ENCODE measurements at places on chromosomes 4 and X.

- DNase-seq: no peak
These were observed 37.3 kb upstream of the GK2 start for GRCh38 chr4:79445371-79445781.

- no peak for DNase-seq
These were observed 29.9 kb downstream of the FGFRL1 start for GRCh38 chr4:1041147-1041935.

- DNase-seq: no peak
These were observed 89.7 kb downstream of the LRP2BP start for GRCh38 chr4:185305979-185306442.

- no peak for DNase-seq
These were observed 10.5 kb downstream of the LGI2 start for GRCh38 chr4:25020236-25020635.

DNA sequence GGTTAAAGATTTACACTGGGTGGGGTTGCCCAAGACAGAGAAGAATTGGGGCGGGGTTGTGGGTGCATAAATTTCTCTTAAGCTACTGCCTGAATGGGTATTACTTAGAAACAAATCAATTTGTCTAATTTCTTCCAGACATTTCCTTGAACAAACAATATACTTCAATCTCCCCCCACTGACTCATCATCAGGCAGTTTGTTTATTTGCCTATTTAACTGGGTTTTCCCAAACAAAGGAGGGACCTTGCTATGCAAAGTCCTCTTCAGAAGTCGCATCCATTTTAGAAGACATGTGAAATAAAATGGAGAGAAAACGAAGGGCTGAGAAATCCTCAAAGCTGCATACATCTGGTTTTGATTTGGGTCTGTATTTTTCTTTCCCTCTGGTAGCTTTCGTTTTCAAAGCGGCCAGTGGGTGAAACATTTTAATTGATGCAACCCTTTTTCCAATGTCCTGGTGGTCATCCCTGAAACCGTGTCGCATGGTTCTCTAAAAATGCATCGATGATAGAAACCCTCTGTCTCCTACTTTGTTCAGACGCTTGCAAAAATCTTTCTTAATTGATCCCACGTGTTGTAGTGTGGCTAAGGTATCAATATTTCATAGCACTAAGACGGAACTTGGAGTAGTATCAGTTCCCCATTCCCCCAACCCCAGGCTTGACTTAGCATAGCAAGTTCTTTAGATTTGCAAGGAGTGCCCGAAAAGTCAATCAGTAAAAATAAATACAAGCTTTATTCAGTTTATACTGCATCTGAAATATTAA lies 115.1 kb upstream of the MXRA5 start:
- DNase-seq: no peak

DNA sequence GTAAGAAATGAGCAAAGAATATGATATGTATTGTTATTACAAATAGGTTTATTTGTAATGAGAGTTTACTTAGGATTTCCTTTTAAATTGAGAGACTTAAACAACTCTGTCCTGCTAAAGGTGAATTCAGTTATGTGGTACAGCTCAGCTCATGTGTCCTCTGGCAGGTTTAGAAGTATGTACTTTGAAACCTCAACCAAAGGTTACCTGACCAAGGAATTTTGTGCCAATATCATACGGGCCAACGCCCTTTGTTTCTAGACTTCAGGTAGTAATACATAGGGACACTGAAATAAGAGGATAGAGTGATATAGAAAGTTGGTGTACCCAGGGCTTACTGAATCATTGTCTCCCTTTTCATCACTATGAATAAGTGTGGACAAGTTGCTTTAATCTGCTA lies 25.7 kb downstream of the SLAIN2 start:
- no peak for DNase-seq

GRCh38 chrX:100440006-100440405 lies 29.9 kb upstream of the PCDH19 start:
- DNase-seq: no peak

DNA sequence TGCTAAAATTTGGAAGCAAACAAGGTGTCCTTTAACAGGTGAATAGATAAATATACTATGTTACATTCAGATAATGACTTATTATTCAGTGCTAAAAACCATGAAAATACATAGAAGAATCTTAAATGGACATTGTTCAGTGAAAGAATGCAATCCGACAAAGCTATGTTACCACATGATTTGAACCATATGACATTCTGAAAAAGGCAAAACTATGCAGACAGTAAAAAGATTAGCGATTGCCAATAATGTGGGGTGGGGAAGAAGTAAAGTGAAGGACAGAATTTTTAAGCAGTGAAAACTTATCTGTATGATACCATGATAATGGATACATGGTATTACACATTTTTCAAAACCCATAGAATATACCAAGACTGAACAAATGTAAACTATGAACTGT lies 926.9 kb downstream of the FAT4 start:
- DNase-seq: no peak

GRCh38 chrX:96985046-96985445 lies 101.3 kb downstream of the RPA4 start:
- no peak for DNase-seq

GRCh38 chr4:26860922-26861433 lies 337 bp downstream of the STIM2 start:
- no peak for DNase-seq

DNA sequence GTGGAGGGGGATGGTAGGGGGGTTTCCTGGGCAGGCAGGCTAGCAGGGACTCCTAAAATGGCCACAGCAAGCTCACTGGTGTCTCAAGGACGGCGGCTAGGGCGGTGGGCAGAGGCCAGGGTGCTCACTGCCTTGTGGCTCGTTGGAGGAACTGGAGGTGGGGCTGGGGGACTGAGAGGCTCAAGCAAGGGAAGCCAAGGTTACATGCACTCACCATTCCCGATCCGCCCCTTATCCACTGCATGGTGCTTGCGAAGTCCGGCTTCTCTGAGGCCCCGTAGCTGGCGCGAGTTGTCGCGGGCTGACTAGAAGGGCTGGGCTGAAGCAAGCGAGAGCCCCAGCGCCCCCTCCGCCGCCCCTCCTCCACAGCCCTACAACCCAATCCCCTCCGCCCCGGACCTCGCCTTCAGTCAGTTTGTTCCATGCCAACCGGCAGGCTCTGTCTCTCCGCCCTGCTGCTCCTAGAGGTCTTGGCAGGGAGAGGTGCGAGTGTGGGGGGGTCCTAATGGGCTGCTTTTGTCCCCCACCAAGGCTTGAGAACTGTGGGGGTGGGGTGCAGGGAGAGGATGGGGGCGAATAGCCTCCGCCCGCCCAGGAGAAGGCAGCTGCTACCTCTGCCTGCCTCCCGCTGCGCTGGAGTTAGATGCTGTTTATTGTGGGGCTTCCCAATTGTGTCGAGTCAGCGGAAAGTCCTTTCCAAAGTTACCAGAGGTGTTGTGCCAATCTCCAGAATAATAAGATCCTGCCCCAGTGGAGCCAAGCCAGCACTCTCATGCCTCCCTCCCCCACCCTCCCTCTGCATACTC lies at the start of gene ARHGEF9:
Gene ARHGEF9 (minus strand): TSS at position 313 of the 806 bp plus-strand sequence. CDS start 69 bp downstream, at position 244.
- DNase-seq: no peak

DNA sequence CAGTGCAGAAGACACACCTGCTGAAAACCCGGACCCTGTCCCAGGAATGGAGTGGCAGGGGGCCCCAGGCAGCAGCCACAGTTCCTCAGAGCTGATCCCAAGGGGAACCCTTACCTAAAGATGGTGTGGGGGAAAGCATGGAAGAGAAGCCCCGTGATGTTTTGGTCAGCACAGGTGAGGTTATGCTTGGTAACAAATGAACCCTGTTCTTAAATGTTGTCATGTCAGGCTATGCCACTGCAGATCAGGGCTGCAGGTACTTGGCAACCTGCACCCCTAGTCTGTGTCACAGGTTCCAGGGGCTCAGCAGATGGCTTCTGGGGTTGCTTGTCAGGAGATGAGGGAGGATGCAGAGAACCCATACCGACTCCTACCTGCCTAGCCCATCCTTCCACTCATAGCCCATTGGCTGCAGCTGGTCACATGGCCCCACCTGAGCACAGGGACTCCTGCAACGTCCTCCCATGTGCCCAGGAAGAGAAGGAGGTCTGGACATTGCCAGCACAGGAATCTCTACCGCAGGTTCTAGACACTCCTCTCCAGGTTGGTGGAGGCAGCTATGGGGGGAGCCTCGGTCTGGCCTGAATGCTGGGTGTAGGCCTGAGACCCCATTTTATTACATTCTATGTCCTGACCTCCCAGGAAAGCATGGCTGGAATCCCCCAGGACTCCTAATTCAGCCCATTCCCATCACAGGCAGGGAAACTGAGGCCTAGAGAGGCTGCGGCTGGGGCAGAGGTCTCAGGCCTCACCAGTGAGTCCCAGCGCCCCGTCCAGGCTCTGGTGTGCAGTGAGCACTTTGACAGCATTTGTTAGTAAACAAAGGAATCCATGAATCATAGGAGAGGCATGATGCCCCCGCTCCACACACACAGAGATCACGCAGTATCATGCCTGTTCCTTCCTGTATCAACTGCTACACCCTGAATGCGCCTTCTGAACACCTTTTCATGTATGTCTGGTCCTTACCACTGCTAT lies 51.1 kb downstream of the ADRA2C start:
- DNase-seq: no peak

DNA sequence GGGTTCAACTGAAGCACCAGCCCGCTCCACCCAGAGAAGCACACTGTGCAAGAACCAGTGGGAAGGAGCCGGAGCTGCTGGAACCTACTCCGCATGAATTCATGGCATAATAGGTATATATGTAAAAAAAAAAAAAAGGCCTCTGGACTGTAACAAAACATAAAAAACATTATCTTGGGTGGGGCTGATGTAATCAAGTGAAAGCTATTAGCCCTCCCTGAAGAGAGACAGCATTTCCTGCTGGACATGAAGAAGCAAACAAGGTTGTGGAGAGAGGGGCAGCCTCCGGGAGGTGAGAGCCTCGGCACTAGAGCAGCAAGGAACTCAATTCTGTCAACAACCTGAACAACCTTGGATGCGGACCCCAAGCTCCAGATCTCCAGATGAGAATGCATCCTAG lies 50.7 kb downstream of the PLAC1 start:
- no peak for DNase-seq

- DNase-seq: peak; percentile 69
These were observed 10.9 kb upstream of the CLTRN start for GRCh38 chrX:15675490-15675921.

DNA sequence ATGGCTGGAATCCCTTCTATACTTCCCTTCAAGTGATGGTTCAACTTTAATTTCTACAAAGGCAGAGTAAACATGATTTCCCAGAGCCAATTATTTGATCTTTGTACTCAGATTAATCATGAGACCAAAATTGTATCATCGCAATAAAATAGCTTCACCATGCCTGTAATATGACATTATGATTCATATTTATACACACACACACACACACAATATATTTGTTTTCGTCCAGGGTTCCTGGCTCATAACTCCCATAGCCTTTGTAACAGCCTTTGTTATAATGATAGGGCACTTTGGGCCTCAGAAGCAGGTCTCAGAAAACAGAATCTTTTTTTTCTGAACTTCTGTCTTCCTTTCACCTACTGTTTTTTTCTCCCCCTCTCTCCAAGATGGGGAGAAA lies 270.6 kb downstream of the ADGRA3 start:
- no peak for DNase-seq

- DNase-seq: no peak
These were observed 21.9 kb downstream of the TKTL1 start for GRCh38 chrX:154317391-154317995.

- DNase-seq: peak; percentile 11
These were observed 160.2 kb downstream of the NHS start for GRCh38 chrX:17535229-17535628.

GRCh38 chr4:173696011-173696410 lies 166.0 kb upstream of the HAND2 start:
- DNase-seq: no peak

DNA sequence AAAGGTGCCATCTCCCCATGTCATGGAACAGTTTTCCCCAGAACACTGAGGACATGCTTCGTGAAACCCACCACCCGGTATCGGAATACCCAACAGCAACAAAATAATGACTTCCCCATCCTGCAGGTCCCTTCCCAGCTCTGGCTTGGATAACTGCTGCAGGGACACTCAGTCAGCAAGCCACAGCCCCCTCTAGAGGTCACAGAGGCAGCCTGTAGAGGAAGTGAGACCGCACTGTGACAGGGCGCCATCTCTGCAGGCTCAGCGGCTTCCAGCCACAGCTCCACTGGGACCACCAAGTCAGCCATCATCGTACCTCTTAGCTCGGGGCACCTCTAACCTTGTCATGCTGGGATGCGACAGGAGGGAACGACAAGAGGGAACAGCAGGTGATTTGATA lies 315.9 kb downstream of the LDB2 start:
- DNase-seq: no peak

DNA sequence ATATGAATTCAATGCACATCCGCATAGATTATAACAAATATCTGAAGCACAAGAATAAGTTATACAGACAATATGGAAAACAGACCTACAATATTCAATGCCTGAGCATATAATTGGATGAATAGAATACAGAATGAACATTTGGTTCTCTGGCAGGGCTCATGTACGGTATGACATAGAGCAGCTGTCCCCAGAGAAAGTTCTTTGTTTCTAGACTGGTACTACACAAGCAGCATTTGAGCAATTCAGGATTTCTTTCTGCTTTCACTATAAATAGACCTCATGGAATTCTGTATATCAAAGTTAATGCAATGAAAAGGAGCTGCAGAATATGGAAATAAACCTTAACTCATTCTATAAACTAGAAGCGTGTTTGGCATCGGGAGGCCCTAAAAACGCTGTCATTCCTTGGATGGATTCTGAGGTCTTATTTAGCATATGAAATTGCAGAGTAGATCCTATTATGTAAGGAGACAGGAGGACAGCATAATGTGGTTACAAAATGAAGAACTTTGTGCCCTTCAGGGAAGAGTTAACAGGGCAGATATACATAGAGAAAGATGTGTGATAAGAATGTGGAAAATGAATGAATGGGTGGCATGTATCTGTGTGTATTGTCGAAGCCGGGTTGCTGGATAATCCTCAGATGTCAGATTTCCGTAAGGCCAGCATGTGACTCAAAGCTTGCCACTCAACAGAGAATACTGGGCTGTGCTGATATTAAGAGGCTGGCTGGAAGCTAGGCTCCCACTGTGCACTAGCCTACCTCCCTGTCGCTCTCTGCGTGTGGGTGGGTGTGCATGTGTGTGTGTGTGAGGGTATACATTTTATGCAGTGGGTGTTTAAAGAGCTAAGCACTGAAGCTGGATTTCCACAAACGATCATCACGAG lies 103.3 kb upstream of the SLC4A4 start:
- DNase-seq: no peak
